NCI-H2107 (cell line): ENCODE measurements at places on chromosomes 12 and 14.
A peak's percentile ranks its signal among the peaks of the same experiment; 100 is the strongest.

GRCh38 chr14:96804895-96805294, 7.7 kb downstream of the VRK1 start:
- DNase-seq: no peak

DNA sequence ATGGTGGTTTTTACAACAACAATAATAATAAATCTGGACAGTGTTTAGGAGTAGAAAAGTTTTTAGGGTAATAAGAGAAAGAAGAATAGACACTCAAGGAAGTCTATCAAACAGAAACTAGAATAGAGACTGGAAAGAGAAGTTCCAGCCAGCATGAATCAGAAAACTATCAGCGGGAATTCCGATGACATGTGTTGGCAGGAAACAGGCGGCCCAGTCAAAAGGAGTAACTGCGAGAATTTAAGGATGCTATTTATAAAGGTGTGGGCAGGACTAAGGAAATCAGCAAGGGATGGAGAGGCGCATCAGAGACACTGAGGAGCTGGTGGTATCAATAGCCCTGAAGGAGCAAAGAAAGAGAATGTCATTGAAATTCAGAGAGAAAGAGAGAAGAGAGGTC, 89.9 kb downstream of the TBX5 start:
- no peak for DNase-seq

- no peak for DNase-seq
Measured at GRCh38 chr14:23564181-23564812, 3.3 kb downstream of the AP1G2 start.

- DNase-seq: no peak
Measured at GRCh38 chr14:100049220-100049619, 16.0 kb upstream of the EVL start.

- no peak for DNase-seq
Measured at GRCh38 chr12:65634626-65635331, 189.5 kb upstream of the HMGA2 start.

- no peak for DNase-seq
Measured at GRCh38 chr14:32920696-32921276, 17.9 kb upstream of the NPAS3 start.

- peak; percentile 64 for DNase-seq
Measured at GRCh38 chr12:106223485-106224354, 24.1 kb downstream of the CKAP4 start.

GRCh38 chr12:24287963-24288362, 338.5 kb upstream of the SOX5 start:
- no peak for DNase-seq

DNA sequence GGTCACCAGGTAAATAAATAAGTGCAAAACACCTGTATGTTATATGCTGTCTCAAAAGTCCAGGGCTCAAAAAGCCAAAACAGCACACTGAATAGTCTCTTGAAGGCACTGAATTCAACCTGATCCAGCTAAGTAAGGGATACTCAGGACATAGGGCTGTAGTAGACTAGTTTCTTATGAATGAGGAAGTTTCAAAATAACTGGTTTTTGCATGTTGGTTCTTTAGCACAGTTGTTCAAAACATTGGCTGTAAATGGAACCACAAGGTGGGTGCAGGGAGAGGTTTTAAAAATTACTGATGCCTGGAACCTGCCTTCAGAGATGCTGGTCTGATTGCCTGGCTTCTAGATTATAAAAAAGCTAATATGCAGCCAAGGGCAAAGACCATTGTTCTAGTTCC, 34.1 kb downstream of the NDUFA12 start:
- no peak for DNase-seq
